ENCODE measurements at places on chromosomes 5 and 9. TPM values are rescaled to one million over a fixed set of nuclear protein-coding genes. Genes with fewer than 3 reads are reported as not detected.

GRCh38 chr5:30156156-30156555, 1037.3 kb upstream of the CDH6 start:
- no peak for DNase-seq

TMC1 gene
- total RNA-seq, result not detected

DNA sequence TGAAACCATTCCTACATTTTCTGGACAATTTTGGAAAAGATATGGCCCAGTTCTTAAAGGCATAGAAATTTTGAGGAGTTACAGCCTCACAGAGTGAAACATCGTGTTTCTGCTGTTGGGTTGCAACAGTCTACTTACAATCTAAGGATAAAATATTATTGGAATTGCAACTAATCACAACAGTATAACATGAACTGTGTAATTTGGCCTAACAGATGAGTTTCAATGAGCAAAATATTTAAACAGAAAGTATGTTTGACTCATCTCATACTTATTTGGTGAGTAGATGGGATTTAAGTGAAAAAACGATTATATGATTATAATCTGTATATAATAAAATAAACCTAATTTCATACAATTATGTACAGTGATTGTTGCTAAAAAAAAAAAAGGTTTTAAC, 1061.8 kb downstream of the CDH12 start:
- no peak for DNase-seq

CERCAM gene
- 2.0 TPM for total RNA-seq

- DNase-seq, result no peak
Observed at GRCh38 chr9:22060831-22061383, 51.8 kb upstream of the CDKN2B start.

- no peak for DNase-seq
Observed at GRCh38 chr5:40909264-40909663, at the start of gene C7. TSS of gene C7 (plus strand) at chr5:40909497. CDS start at chr5:40909611, 114 bp downstream.

RGMB gene
- 33.8 TPM for total RNA-seq

TMEM252 gene
- not detected for total RNA-seq
